ENCODE measurements at places on chromosomes 13 and 19.

GRCh38 chr19:13986348-13986904 is 19.7 kb downstream of the RFX1 start:
- peak; percentile 97 for DNase-seq

DNA sequence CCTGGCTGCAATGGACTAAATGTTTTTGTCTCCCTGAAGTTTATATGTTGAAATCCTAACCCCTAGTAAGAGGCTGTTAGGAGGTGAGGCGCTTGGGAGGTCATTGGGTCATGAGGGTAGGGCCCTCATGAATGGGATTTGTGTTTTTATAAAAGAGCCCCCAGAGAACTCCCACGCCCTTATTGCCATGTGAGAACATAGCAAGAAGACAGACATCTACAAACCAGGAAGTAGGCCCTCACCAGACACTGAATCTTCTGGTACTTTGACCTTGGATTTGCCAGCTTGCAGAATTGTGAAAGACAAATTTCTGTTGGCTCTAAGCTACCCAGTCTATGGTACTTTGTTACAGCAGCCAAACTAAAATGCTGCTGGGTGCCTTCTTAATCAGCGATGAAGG is 96.1 kb upstream of the SPATA13 start:
- no peak for DNase-seq

- no peak for DNase-seq
Measured at GRCh38 chr13:44934724-44935123, 54.5 kb downstream of the NUFIP1 start.

GRCh38 chr13:81442904-81443303 is 1102.0 kb upstream of the SPRY2 start:
- no peak for DNase-seq

GRCh38 chr19:5130371-5131030 is 161.6 kb downstream of the KDM4B start:
- no peak for DNase-seq

DNA sequence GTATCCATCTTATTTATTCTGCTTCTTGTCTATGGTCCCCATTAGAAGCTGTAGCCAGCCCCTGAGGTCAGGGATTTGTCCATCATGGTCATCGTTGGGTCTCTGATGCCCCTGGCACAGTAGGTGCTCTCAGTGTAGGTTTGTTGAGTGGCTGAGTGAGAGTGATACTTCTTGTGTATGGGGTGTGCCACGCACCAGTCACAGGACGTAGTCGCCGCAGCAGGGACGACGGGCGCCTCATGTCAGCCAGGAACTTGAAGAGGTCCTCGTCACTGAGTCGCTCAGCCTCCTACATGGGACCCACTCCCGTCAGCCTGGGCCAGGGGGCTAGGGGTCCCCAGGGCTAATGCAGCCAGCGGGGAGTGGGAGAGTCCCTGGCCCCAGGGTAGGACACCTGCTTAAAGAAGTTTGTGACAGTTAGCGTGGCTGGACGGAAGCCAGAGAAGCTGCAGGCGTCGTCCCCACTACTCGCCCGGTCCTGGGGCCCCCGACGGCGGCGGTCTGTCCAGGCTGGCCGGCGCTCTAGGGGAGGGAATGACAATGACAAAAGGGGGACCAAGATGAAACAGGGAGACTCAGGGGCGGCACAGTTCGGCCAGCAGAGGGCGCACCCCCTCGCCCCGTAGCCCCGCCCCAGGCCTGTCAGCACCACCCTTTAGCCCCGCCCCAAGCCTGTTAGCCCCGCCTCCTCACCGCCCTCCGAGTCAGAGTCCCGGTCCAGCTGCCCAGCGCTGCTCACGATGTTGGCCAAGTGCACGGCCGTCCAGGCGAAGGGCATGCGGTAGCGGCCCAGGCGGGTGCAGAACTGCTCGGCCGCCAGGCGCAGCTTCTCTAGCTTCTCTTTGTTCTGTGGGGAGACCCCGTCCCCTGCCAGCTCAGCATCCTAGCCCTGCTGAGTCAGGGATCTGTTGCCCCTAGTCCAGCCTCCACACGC is 3.7 kb downstream of the ANGPTL8 start:
- peak; percentile 60 for DNase-seq

DNA sequence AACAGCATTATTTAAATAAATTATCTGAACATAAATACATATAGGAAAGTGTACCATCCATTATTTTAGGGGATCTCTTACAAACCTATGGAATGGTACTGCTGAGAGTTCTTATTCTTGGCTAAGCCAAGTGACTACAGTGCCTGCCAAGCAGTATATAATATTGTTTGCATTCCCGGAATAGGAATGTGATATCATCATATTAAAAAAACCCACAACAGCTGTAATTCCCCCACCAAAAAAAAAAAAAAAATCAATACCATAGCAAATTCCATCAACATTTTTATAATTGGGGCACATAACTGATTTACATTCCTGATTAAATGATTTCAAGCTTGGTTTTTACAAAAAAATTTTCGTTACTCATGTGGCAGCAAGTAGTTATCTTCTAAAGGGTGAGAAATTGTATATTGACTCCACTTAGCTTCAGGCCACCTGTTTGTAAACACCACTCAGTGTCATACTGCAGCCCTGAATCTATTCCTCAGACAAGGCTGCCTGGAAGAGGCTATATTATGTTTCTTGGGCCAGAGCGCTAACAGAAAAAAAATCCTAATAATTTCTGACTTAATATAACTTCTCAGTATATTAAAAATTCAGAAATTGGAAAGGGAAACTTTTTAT is 278.1 kb downstream of the DNAJC15 start:
- no peak for DNase-seq

DNA sequence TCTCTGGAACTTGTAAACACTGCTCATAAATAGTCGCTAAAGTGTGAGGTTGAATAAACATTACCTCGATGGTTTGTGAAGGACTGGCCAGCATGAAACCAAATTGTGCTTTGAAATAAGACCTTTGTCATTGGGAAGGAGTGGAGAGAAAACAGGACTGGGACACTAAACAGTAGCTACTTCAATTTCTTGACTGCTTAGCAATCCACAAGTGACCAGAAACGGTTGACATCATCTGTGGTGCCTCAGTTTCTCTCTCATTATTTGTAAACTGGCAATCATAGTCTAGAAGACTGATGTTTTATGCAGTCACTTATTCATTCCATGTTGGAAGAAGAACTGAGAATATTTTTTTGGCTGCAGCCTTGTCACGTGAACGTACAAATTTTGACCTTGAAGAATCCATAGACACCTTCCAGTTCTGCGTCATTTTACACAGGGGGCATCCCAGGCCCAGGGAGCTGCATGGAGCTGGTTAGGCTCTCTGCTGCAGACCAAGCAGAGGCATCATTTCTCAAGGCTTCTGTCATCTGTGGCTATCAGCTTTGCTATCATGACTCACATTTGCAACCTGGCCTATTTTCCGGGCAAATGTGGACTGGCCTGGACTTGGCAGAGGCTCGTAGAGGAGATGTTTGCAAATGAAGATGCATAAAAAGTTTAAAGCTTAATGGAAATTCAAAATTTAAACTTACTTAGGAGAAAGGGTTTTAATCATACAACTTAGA is 391.8 kb downstream of the FGF9 start:
- no peak for DNase-seq

GRCh38 chr19:15303105-15303780 is 29.1 kb downstream of the BRD4 start:
- no peak for DNase-seq

DNA sequence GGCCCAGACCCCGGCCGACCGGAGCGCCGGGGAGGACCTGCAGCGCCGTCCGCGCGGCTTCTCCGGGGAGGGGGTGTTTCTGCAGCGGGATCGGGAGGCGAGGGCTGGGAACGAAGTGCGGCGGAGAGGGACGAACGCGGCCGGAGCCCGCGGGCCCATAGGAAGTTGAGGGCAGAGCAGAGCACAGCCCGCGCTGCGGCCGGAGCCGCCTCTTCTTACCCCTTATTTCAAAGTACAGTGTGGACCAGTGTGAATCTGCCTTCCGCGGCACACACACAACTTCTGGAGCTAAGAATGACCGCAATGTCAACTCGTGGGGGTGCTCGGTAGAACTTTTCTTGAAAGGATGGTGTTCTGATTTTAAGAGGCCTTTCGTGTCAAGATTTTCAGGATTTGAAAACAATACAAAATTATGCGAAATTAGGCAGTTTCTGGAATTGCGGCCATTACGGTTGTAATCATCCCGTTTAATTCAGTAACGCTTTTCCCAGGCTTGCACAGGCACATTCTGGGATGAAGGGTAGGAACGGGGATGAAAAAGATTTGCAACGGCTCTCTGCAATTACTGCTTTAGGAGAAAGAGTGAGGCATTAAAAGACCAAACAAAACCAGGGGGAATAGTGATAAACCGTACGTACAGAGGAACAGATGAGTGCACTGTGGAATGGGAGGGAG is 821 bp downstream of the TDRD3 start:
- DNase-seq: peak; percentile 65

DNA sequence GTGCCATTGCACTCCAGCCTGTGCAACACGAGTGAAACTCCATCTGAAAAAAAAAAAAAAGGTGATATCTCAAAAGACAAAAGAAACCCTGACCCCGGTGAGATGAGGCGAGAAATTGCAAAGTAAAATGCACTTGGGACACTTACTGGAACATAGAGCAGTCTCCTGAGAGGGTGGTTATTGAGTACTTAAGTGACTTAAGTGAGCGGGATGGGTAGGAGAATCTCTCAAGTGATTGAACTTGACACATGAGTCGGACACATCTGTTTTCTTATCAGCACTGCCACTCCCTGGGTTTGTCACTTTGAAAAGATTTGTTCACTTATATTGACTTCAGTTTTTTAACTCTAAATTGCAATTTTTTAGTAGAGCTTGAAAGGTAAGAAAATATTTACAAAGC is 2.8 kb downstream of the ZNF429 start:
- no peak for DNase-seq

DNA sequence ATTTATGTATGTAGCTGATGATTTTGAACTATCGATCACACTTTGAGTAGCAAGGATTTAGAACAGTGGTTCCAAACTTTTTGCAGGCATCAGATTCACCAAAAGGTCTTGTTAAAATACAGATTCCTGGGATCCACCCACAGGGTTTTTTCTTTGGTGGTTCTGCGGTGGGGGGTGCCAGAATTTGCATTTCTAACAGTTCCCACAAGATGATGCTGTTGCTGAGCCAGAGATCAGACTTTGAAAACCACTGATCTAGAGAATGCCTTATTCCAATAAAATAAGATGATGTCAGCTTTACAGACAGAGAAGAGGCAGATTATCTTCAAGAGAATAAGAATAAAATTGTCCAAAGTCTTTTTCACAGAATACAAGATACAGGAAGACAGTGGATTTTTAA is 80.9 kb upstream of the SHISA2 start:
- DNase-seq: peak; percentile 4

GRCh38 chr13:34246511-34246910 is 428.6 kb downstream of the RFC3 start:
- DNase-seq: no peak

GRCh38 chr19:15479391-15480345 is at the start of gene PGLYRP2:
PGLYRP2 (minus strand) TSS chr19:15479501; CDS start chr19:15479371, 130 bp downstream.
- DNase-seq: no peak

DNA sequence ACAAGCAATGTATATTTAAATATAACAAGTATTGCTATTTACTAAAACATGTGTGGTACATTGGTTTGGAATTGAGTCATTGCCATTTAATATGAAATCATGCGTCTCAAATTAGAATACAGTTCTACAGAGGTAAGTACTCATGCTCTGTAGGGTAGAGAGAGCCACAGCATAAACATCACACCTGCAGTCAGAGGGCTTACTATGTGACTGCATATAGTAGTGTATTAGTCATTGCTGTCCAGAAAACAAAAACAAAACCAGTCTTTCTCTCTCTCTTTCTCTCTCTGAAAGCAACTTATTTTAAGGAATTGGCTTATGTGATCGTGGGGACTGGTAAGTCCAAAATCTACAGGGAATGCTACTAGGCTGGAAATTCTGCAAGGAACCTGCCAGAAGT is 370.3 kb downstream of the GPC5 start:
- DNase-seq: no peak

DNA sequence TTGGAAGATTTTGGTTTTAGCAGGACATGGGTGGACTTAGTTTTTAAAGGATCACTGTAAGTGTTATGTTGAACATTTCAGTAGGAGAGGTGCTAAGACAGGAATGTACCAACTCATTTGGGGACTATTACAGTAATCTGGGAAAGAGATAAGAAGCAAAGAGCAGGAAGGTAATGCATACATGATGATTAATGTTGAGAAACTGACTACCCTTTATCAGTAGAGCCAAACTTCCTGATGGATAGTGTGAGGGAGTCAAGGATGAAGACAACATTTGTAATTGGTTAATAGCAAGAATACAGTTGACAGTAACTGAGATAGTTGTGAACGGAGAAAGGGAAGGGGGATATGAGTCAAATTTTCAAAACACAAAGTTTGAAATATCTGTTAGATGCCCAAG is 421.9 kb upstream of the PRR20A start:
- DNase-seq: no peak

DNA sequence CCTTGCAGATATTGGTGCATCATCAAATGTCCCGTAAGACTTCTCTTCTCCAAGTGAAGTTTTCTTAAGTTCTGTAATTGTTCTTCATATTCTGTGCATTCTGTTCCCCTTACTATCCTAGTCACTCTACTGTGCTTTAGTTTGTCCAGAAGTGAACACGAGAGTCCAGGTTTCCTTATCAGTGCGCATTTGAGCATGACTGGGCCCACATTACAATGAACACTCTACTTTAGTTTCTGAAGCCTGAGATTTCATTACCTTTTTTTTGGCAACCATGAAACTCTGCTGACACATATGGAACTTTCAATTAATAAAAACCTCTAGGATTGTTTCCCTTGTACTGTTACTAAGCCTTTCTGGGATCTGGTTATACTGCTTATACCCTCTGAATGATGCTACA is 270.0 kb downstream of the KCNRG start:
- DNase-seq: no peak

DNA sequence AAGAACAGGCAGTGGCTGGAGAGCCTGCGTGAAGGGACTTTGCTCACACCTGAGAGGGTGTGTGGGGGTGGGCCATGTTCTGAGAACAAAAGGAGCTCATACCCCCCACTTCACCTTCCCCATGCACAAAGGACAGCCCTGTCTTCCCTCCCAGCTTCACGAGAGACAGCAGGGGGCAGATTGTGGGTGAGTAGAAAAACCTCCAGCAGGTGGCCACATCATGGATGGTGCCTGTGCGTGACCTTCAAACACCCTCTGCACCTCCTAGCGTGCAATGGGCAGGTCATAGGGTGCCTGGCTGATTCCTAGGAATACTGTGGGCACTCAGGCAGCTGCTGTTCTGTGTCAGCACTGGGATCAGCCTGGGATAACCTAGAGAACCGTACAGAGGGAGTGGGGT is 36.3 kb upstream of the PSG9 start:
- no peak for DNase-seq

- DNase-seq: no peak
Measured at GRCh38 chr13:110275931-110276552, 30.9 kb downstream of the COL4A1 start.

- DNase-seq: peak; percentile 76
Measured at GRCh38 chr19:3163230-3163886, 15.2 kb upstream of the S1PR4 start.

GRCh38 chr13:91698308-91698707 is 299.9 kb downstream of the GPC5 start:
- DNase-seq: no peak
